ENCODE measurements at places on chromosomes 5 and 9.

GRCh38 chr9:21160178-21160577, 6.3 kb downstream of the IFNA21 start:
- DNase-seq = no peak

DNA sequence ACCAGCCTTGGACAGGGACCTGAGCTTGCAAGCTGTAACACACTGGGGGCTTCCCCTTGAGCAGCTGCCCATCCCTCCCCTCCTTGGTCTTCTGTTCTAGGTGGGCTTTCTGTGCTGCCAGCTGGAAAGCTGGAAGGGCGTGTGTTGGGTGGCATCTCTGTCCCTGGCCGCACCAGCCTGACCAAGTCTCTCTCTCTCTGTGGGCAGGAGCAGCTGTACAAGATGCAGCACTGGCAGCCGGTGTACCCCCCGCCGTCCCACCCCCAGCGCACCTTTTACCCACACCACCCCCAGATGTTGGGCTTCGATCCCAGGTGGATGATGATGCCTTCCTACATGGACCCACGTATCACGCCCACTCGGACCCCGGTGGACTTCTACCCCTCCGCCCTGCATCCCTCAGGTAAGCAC, 32.1 kb upstream of the POMT1 start:
- DNase-seq = no peak

GRCh38 chr5:66582499-66583165, 13.6 kb upstream of the MAST4 start:
- DNase-seq = no peak

GRCh38 chr5:170334626-170335025, 37.0 kb upstream of the LCP2 start:
- DNase-seq = no peak

GRCh38 chr5:115577329-115577728, 24.9 kb downstream of the TICAM2 start:
- no peak for DNase-seq

- DNase-seq = no peak
Measured at GRCh38 chr5:146623666-146624065, 107.7 kb upstream of the GPR151 start.

DNA sequence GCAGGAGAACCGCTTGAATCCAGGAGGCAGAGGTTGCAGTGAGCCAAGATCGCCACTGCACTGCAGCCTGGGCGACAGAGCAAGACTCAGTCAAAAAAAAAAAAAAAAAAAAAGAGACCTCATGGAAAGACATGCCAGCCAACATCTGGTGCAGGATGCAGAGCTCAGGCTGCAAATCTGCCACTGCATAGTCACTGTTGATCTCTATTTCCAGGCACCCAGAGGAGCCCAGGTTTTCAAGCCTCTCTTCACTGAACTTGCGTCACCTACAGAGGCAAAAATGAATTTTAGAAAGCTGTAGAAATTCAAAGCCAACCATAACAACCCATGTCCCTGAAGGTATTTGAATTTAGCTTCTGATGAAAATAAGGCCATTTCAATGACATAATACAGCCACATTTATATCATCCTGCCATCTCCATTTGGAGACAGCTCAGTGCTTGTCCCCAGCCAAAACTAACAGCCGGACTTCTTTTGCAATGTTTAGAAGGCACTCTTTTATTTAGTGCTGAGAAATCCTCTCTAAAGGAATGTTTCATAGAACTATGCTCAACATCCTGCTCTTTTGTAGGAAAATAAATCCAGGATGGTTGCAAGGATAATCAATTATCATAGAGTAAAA, 113.3 kb downstream of the SNX18 start:
- no peak for DNase-seq

DNA sequence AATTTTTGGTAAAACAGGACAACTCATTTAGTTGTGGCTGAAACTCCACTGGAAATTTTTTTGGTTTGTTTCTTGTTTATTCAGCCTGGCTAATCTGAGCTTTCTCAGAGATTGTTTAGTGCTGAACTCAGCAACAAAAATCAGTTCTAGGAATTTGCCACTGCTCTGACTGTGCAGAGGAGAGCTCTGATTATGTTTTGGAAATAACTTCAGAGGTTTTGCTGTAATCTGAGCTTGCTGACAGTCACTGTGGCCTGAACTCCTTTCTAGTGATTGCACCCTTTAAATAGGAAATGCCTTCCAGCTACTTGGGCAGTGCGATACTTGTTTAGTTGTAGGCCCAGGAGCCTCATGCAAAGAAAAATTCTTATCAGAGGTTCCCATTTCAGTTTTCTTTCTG, 60.2 kb downstream of the OSTF1 start:
- DNase-seq = no peak

- DNase-seq = no peak
Measured at GRCh38 chr9:108239696-108240321, 616.0 kb downstream of the ACTL7B start.

DNA sequence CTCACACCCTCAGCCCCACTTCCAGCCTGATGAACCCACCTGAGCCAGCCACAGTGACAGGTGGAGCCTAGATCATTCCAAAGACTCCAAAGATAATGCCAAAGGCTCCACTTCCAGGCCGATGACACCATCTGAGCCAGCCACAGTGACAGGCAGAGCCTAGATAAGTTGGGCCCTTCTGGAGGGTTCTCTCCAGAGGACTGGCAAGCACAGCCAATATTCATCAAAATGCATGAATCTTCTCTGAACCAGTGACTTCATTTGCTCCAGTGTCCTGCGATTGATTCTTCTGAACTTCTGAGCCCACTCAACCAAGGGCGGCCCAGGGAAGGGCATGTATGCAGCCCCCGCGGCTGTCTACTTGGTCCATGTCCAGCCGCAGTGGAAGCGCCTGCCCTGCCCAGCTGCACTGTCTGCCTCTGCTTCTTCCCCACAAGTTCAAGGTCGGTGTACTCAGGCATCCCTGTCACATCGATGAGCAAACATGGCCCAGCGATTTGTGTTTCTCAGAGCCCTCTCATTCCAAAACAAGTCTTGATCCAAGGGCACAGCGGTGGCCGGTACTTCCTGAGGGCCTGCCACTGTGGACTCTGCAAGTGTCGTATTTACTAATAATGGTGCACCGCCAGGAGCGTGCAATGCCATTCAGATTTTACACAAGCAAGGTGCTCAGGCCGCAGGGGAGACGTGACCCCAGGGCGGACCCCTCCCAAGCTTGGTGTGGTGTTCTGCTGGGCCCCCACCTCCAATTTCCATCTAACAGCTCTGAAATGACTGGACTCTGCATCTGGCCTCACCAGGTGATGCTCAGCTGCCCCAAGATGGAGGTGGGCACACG, 107.0 kb downstream of the VAV2 start:
- no peak for DNase-seq

- no peak for DNase-seq
Measured at GRCh38 chr5:53569453-53569852, 9.0 kb downstream of the NDUFS4 start.

- no peak for DNase-seq
Measured at GRCh38 chr5:72179028-72179815, 71.9 kb downstream of the MAP1B start.

- DNase-seq = no peak
Measured at GRCh38 chr9:137390553-137391410, 32.2 kb downstream of the EXD3 start.
